Type B pancreatic cell (in vitro differentiated cells): ENCODE measurements at places on chromosomes 1 and 21. TPM values are rescaled to one million over a fixed set of nuclear protein-coding genes. Genes with fewer than 3 reads are reported as not detected.

SERPINC1 gene
- 0.50 TPM in 1 of 2 replicates, not detected in the other for total RNA-seq

TNNT2 gene
- total RNA-seq: 21.3 and 63.9 TPM in 2 replicates

OXCT2 gene
- total RNA-seq: 0.21 and 0.65 TPM in 2 replicates

LGALS8 gene
- total RNA-seq: 42.4 and 87.4 TPM in 2 replicates

SLAMF7 gene
- 0.45 and 0.48 TPM in 2 replicates for total RNA-seq

FMO5 gene
- 2.4 and 3.8 TPM in 2 replicates for total RNA-seq

PSEN2 gene
- total RNA-seq: 10.5 and 22.6 TPM in 2 replicates

SYF2 gene
- total RNA-seq: 33.7 and 35.9 TPM in 2 replicates

PKLR gene
- total RNA-seq: 1.0 and 2.4 TPM in 2 replicates

SIM2 gene
- 0.50 and 14.8 TPM in 2 replicates for total RNA-seq

GRCh38 chr1:205782627-205783432, 7.5 kb upstream of the RAB29 start:
- H3K27me3 ChIP-seq: no peaks in the 10 kb centered on the region
- no peak overlapping the region for H3K4me3 ChIP-seq
- H3K27ac ChIP-seq: no peak overlapping the region

- peaks cover 23% of the 10 kb centered on the region for H3K4me1 ChIP-seq
- H3K4me3 ChIP-seq: no peak overlapping the region
- peaks cover 28% of the 10 kb centered on the region for H3K27me3 ChIP-seq
- no peaks in the 10 kb centered on the region for H3K36me3 ChIP-seq
These were observed 77.8 kb downstream of the ALPL start for GRCh38 chr1:21586846-21587601.

DNA sequence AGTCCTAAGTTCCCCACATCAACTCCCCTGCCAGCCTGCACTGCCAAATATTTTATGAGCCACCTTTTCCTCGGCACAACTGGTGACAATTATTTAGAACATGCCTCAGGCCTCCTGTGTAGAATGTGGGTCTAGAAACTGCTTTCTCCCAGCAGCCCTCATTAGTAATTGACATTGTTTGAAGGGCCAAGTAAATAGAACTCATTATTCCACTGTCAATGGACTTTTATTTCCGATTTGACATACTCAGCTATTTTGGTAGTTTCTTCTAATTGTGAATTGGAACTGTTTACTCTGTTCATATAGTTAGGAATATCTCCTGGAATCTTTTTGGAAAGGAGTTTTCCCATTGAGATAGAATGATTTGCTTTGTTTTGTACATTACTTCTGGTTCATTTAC, 168.8 kb upstream of the L1TD1 start:
- H3K27ac ChIP-seq: no peak overlapping the region
- peaks cover 22% of the 10 kb centered on the region for H3K4me1 ChIP-seq
- peaks cover 21% of the 10 kb centered on the region for H3K36me3 ChIP-seq
- H3K4me3 ChIP-seq: no peak overlapping the region
- no peaks in the 10 kb centered on the region for H3K27me3 ChIP-seq

- no peak for DNase-seq
- peaks cover 17% of the 10 kb centered on the region for H3K27me3 ChIP-seq
- H3K27ac ChIP-seq: peak overlapping the region; percentile 17
- H3K36me3 ChIP-seq: no peaks in the 10 kb centered on the region
- H3K4me3 ChIP-seq: no peak overlapping the region
These were observed 32.2 kb downstream of the RNF220 start for GRCh38 chr1:44437107-44437716.

DNA sequence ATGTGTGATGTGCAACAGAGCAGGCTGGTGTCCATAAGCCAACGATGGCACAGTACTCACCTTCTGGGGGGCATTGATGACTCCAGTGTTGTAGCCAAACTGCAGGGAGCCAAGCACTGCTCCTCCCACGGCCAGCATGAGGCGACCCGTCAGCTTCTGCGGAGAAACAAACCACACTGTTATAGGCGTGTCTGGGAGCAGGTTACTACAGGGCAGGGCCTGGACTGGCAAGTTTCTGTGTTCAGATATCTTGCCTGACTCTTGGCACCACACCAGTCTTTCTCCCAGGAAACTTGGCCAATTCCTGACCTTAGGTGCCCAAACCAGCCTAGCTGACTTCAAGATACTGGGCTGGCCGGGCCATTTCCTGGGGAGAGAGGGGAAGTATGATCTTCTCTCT, 15.5 kb downstream of the SLC2A1 start:
- peaks cover 5% of the 10 kb centered on the region for H3K27me3 ChIP-seq

GRCh38 chr1:165936542-165936941, 109.1 kb downstream of the UCK2 start:
- H3K27me3 ChIP-seq: no peaks in the 10 kb centered on the region
- no peaks in the 10 kb centered on the region for H3K36me3 ChIP-seq
- no peak for DNase-seq
- H3K4me1 ChIP-seq: no peaks in the 10 kb centered on the region
- no peak overlapping the region for H3K27ac ChIP-seq
- H3K4me3 ChIP-seq: no peak overlapping the region

DNA sequence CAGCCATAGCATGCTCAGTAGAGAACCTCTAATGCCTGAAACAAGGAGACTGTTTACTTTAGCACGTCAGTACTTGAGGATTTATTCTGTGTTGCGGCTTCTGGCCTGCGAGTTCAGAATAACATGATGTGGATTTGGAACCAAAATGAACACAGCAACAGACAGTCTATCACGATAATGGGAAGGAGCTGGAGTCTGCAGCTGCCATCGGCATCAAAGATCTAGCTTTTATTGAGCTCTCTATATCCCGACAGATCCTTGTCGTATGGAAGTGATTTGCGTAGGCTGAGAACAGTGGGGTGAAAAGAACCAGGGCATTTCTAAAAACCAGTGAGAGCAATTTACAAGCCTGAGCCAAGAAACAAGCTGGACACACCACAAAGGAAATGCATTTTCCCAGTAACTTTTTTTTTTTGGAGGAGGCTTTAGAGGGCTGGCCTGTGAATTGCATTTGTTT, 294.2 kb downstream of the KIF26B start:
- DNase-seq: no peak
- no peak overlapping the region for H3K4me3 ChIP-seq

GRCh38 chr1:30407865-30408580, 315.4 kb downstream of the MATN1 start:
- no peak overlapping the region for H3K4me3 ChIP-seq
- peaks cover 23% of the 10 kb centered on the region for H3K4me1 ChIP-seq
- no peaks in the 10 kb centered on the region for H3K36me3 ChIP-seq
- peaks cover 47% of the 10 kb centered on the region for H3K27me3 ChIP-seq
- peak; percentile 31 for DNase-seq
- H3K27ac ChIP-seq: no peak overlapping the region

DNA sequence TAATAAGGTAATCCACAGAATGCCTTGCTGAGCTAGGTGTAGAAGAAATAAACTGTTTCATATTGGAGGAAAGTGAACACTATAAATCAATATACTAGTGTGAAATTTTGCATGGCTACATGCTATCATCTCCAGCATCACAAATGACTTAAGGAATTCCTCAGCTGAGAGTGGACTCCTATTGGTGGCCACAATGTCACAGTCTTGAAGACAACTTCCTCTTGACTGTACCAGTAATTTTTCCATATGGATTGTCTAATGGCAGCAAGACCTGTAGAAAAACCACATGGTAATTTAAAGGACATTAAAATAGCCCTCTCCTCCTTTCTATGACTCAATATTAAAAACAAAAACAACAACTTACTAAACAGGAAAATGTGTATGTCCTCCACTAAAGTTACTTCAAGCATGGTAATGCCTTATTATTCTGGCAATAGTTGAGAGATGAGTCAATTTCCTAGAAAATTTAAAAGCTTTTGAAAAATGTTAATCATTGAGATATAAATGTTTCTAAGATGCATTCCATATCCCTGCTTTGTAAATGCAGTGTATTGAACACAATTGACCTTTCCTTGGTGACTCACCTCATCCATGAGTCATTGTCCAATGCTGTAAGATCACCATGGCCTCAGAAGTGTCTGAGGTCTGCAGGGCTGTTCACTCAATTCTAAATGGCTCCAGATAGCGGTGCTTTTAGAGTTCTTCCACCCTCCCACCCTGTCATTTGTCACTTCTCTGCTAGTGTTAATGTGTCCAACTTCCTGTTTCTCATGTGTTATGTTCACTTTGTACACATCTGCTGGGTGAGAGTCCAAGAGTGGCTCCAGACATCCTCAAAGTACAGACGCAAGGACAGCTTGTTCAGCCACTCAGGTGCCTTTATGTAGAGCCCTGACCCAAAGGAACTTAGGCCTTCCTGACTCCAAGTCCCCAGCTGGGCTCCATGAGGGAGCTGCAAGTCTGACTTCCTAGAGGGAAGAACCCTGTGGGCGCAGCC, 32.8 kb upstream of the DNASE2B start:
- no peaks in the 10 kb centered on the region for H3K36me3 ChIP-seq
- no peak overlapping the region for H3K4me3 ChIP-seq
- no peaks in the 10 kb centered on the region for H3K27me3 ChIP-seq
- H3K27ac ChIP-seq: no peak overlapping the region

- no peak for DNase-seq
- H3K4me1 ChIP-seq: no peaks in the 10 kb centered on the region
- H3K27me3 ChIP-seq: no peaks in the 10 kb centered on the region
- H3K36me3 ChIP-seq: no peaks in the 10 kb centered on the region
These were observed 488.7 kb downstream of the PTBP2 start for GRCh38 chr1:97210307-97210706.

GRCh38 chr1:31373056-31373896, at the start of gene FABP3:
TSS of gene FABP3 (minus strand) at chr1:31373076. CDS start at chr1:31373014, 62 bp downstream.
- peaks cover 42% of the 10 kb centered on the region for H3K4me1 ChIP-seq
- H3K27me3 ChIP-seq: peaks cover 4% of the 10 kb centered on the region
- peak; percentile 83 for DNase-seq
- no peaks in the 10 kb centered on the region for H3K36me3 ChIP-seq
- peak within 1 kb of the TSS; percentile 95 for H3K27ac ChIP-seq

DNA sequence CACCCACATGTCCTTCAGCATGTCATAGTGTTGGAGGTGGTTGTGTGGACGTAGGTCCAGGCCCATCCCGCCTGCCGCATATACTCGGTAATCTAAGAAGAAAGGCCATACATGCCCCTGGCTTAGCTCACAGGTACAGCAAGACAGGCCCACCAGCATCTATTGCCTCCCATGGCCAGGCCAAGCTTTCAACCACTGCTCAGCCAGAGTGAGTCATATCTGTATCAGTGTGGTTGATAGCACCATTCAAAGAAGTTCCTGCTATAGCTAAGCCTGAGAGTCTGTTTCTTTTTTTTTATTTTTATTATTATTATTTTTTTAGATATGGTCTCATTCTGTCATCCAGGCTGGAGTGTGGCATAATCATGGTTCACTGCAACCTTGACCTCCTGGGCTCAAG, 17.0 kb downstream of the KLHDC8A start:
- peaks cover 6% of the 10 kb centered on the region for H3K4me1 ChIP-seq
- no peaks in the 10 kb centered on the region for H3K36me3 ChIP-seq
- H3K27me3 ChIP-seq: peaks cover 65% of the 10 kb centered on the region

DNA sequence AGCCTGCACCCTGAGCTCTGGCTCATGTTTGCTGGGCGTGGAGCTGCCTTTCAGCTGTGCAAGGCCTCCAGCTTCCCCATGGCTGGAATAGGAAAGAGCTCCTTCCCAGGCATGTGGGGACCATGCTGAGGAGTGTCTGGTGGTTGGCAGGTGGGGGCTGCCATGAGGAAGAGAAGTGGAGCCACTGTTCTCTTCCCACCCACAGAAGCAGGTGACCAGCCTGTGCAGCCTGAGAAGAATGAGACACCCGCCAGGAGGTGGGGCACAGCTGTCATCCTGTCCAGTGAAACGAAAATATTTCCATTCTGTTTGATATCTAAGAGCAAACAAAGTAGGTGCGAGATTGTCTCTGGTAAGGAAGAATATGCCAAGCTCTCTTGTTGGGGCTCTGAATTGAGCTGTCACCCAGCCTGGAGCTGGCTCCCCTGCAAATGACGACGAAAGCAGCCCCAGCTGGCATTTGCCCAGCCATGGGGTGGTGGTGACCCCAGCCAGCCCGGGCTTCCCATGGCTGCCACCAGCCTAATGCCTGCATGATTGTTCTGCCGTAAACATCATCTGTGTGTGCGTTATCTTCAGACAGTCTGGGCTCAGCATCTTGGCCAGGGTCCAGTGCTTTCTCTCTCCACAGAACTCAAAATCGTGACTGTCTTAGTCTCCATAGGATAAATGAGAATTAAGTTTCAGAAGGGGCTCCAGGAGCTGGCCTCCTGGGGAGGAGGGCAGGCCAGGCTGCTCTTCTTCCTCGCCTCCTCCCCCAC, 429.8 kb upstream of the VAMP3 start:
- no peak for DNase-seq
- no peaks in the 10 kb centered on the region for H3K27me3 ChIP-seq
- no peak overlapping the region for H3K4me3 ChIP-seq
- H3K4me1 ChIP-seq: no peaks in the 10 kb centered on the region
- H3K36me3 ChIP-seq: no peaks in the 10 kb centered on the region
- H3K27ac ChIP-seq: no peak overlapping the region

DNA sequence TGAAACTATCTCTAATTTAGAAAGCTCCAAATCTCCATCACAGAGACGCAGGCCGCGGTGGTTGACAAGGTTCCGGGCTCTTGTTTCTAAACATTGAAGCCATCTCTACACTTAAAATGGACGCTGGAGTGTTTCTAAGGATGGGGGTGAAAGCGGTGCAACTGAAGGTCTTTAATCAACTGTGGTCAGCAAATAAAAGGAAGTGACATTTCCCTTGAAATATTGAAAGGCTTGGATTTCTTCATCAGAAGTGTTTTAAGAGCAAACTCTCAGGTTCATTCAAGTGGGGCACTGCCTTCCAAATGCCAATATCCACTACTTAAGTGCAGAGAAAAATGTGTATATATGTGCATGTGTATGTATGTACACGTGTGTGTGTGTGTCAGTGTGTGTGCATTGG, 117.3 kb downstream of the KAZN start:
- H3K27ac ChIP-seq: no peak overlapping the region
- H3K27me3 ChIP-seq: no peaks in the 10 kb centered on the region
- H3K4me3 ChIP-seq: no peak overlapping the region
- H3K4me1 ChIP-seq: peaks cover 20% of the 10 kb centered on the region
- no peak for DNase-seq
- H3K36me3 ChIP-seq: peaks cover 3% of the 10 kb centered on the region

GRCh38 chr1:94325377-94326302, 88.3 kb upstream of the ARHGAP29 start:
- H3K4me3 ChIP-seq: peak overlapping the region; percentile 45

GRCh38 chr1:180482425-180483275, 19.7 kb downstream of the ACBD6 start:
- no peaks in the 10 kb centered on the region for H3K27me3 ChIP-seq
- H3K4me1 ChIP-seq: peaks cover 5% of the 10 kb centered on the region
- no peak for DNase-seq
- no peak overlapping the region for H3K27ac ChIP-seq
- H3K4me3 ChIP-seq: no peak overlapping the region
- H3K36me3 ChIP-seq: peaks cover 35% of the 10 kb centered on the region

- H3K27ac ChIP-seq: no peak overlapping the region
- peaks cover 7% of the 10 kb centered on the region for H3K27me3 ChIP-seq
- no peaks in the 10 kb centered on the region for H3K4me1 ChIP-seq
- DNase-seq: no peak
- H3K36me3 ChIP-seq: no peaks in the 10 kb centered on the region
- no peak overlapping the region for H3K4me3 ChIP-seq
These were observed 13.0 kb upstream of the C8B start for GRCh38 chr1:56978819-56979218.
